HFFc6 (cell line): ENCODE measurements at places on chromosomes 11 and 22. TPM values are rescaled to one million over a fixed set of nuclear protein-coding genes. Genes with fewer than 3 reads are reported as not detected.

HEPHL1 gene
- total RNA-seq: not detected in 3 replicates

ROBO4 gene
- 0.61 to 0.74 TPM (median 0.66 TPM) in 3 replicates for total RNA-seq

SMC1B gene
- total RNA-seq: not detected in 3 replicates

TBC1D22A gene
- total RNA-seq: 23.8 and 24.1 TPM in 2 replicates

OR51I1 gene
- not detected in 3 replicates for total RNA-seq

UBQLNL gene
- 0.09 to 0.21 TPM in 2 of 3 replicates, not detected in the other for total RNA-seq

OR8U1 gene
- total RNA-seq: not detected in 3 replicates

RTN4RL2 gene
- total RNA-seq: 0.35 to 0.48 TPM in 2 of 3 replicates, not detected in the other

OR6T1 gene
- not detected in 2 replicates for total RNA-seq

DNA sequence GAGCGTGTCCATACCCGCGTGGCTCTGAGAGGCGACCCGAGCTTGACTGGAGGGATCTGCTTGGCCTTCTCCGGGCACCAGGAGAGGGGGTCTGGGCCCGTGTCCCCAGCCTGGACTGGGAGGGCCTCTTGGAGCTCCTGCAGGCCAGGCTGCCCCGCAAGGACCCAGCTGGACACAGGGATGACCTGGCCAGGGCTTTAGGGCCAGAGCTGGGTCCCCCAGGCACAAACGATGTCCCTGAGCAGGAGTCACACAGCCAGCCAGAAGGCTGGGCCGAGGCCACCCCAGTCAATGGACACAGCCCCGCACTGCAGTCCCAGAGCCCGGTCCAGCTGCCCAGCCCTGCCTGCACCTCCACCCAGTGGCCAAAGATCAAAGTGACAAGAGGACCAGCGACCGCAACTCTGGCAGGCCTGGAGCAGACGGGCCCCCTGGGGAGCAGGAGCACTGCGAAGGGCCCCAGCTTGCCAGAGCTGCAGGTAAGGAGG, 38.2 kb downstream of the TRIOBP start:
- peaks cover 12% of the 10 kb centered on the region for H3K4me1 ChIP-seq
- no peak overlapping the region for H3K4me3 ChIP-seq
- H3K27me3 ChIP-seq: peaks cover 16% of the 10 kb centered on the region
- no peaks in the 10 kb centered on the region for H3K36me3 ChIP-seq
- H3K27ac ChIP-seq: no peak overlapping the region

- H3K4me1 ChIP-seq: no peaks in the 10 kb centered on the region
- no peak overlapping the region for H3K27ac ChIP-seq
- H3K36me3 ChIP-seq: peaks cover 7% of the 10 kb centered on the region; the same call in 1 of the 2 replicates
- peaks cover 3% of the 10 kb centered on the region for H3K27me3 ChIP-seq
- no peak for DNase-seq
- no peak overlapping the region for H3K4me3 ChIP-seq
Measured at GRCh38 chr22:47299863-47300697, 537.6 kb downstream of the TBC1D22A start.

DNA sequence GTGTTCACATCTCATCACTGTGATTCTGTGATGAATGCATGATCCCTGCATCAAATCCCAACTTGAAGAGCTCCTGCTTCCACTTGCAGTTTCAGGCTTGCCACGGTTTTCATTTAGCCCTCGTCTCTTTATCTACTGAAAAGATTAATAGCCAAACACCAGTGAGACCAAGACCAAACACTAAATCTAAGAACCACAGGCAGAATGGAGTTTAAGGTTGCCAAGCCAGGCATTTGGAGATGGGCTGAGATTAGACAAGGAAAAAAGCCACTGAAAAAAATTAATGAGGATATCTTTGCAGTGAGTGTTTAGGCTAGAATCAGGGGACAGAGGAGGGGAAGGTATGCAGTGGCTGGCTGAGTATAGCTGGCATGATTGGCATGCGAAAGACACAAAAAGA, 227.2 kb upstream of the BLID start:
- H3K36me3 ChIP-seq: no peaks in the 10 kb centered on the region
- H3K27me3 ChIP-seq: peaks cover 17% of the 10 kb centered on the region
- H3K27ac ChIP-seq: peak overlapping the region; percentile 4; the same call in 1 of the 2 replicates

- peaks cover 6% of the 10 kb centered on the region for H3K27me3 ChIP-seq
- peak; percentile 28 for DNase-seq
- H3K36me3 ChIP-seq: no peaks in the 10 kb centered on the region
- no peak overlapping the region for H3K4me3 ChIP-seq
- H3K27ac ChIP-seq: no peak overlapping the region
- peaks cover 9% of the 10 kb centered on the region for H3K4me1 ChIP-seq
Measured at GRCh38 chr22:41725510-41726110, 26.3 kb downstream of the MEI1 start.

DNA sequence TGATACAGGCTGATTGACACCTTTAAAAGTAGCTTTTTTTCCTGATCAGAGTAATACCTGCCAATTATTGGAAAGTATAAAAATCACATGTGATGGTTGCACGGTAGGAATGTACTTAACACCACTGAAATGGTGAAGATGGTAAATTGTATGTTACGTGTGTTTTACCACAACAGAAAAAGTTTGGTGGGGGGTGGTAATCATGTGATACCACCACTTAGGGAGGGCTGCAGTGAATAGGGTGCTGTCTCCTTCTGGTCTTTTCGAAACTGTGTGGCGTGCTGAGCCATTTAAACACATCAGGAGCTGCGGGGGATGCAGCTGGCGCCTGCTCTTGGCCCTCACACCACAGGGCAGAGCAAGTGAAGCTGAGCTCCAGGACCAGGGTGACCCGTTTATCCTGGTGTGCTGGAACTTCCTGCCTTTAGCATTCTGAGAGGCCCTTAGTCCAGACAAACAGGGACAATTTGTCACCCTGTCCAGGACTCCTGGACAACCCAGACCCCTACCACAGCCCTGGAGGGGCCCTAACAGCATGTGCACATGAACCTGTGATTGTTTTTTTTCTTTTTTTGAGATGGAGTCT, 2.6 kb downstream of the SYNGR1 start:
- H3K4me1 ChIP-seq: peaks cover 22% of the 10 kb centered on the region
- peaks cover 12% of the 10 kb centered on the region for H3K27me3 ChIP-seq
- H3K36me3 ChIP-seq: no peaks in the 10 kb centered on the region
- no peak overlapping the region for H3K4me3 ChIP-seq
- H3K27ac ChIP-seq: no peak overlapping the region
- no peak for DNase-seq

GRCh38 chr11:94398101-94398500, 3.1 kb downstream of the GPR83 start:
- H3K27me3 ChIP-seq: peaks cover 45% of the 10 kb centered on the region
- H3K27ac ChIP-seq: no peak overlapping the region
- no peak for DNase-seq
- H3K36me3 ChIP-seq: peaks cover 6% of the 10 kb centered on the region; the same call in 1 of the 2 replicates

DNA sequence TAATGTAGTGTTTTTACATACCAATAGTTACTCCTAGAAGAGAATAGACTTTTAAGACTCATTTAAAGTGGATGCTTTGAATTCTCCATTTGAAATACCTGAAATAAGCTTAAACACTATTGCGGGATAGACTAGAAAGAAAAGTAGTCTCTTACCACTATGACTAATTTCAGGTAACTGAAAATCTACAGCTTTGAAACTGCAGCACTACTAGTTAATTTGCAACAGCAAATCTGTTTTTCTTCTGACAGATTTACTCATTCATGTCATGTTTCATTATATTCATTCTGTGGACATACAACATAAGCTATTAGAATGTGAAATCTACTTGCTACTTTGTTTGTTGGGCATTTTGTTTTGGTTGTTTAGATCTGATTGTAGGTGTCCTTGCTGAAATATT, 153.6 kb downstream of the MAML2 start:
- no peak for DNase-seq
- no peaks in the 10 kb centered on the region; the same call in 1 of the 2 replicates for H3K27me3 ChIP-seq
- H3K4me3 ChIP-seq: peak overlapping the region; percentile 65
- H3K27ac ChIP-seq: peak overlapping the region; percentile 94
- H3K4me1 ChIP-seq: peaks cover 74% of the 10 kb centered on the region
- peaks cover 28% of the 10 kb centered on the region for H3K36me3 ChIP-seq

GRCh38 chr11:14342906-14343305, 16.1 kb downstream of the RRAS2 start:
- DNase-seq: no peak
- H3K4me3 ChIP-seq: no peak overlapping the region
- H3K36me3 ChIP-seq: peaks cover 44% of the 10 kb centered on the region
- H3K4me1 ChIP-seq: peaks cover 69% of the 10 kb centered on the region
- no peak overlapping the region for H3K27ac ChIP-seq

GRCh38 chr22:27747396-27748221, 53.9 kb downstream of the MN1 start:
- no peaks in the 10 kb centered on the region for H3K36me3 ChIP-seq
- H3K4me3 ChIP-seq: no peak overlapping the region
- no peak overlapping the region for H3K27ac ChIP-seq
- DNase-seq: no peak
- H3K27me3 ChIP-seq: peaks cover 35% of the 10 kb centered on the region

DNA sequence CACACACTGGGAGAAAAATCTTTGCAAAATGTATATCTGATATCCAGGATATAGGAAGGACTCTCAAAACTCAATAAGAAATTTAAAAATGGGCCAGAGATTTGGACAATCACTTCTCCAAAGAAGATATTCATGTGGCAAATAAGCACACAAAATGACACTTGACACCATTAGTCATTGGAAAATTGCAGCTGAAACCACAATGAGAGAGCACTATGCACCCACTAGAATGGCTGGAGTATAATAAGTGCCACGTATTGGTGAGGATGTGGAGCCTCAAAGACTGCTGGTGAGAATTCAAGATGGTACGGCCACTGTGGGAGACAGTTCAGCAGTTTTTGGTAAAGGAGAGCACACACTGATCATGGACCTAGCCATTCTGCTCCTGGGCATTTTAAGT, 12.8 kb upstream of the OSBPL5 start:
- peaks cover 11% of the 10 kb centered on the region for H3K36me3 ChIP-seq
- DNase-seq: peak; percentile 46
- H3K4me3 ChIP-seq: no peak overlapping the region
- H3K27ac ChIP-seq: peak overlapping the region; percentile 50; the same call in 1 of the 2 replicates
- peaks cover 10% of the 10 kb centered on the region; the same call in 1 of the 2 replicates for H3K4me1 ChIP-seq

GRCh38 chr22:17086296-17086695, 1.5 kb downstream of the IL17RA start:
- H3K4me3 ChIP-seq: peak overlapping the region; percentile 90
- H3K27ac ChIP-seq: peak overlapping the region; percentile 53; the same call in 1 of the 2 replicates
- peaks cover 36% of the 10 kb centered on the region for H3K4me1 ChIP-seq
- peaks cover 2% of the 10 kb centered on the region; the same call in 1 of the 2 replicates for H3K27me3 ChIP-seq
- no peak for DNase-seq
